Lung (tissue), 17 donors: ENCODE measurements at places on chromosomes 11 and 22. TPM values are rescaled to one million over a fixed set of nuclear protein-coding genes. Genes with fewer than 3 reads are reported as not detected.
A peak's percentile ranks its signal among the peaks of the same experiment; 100 is the strongest.

DNA sequence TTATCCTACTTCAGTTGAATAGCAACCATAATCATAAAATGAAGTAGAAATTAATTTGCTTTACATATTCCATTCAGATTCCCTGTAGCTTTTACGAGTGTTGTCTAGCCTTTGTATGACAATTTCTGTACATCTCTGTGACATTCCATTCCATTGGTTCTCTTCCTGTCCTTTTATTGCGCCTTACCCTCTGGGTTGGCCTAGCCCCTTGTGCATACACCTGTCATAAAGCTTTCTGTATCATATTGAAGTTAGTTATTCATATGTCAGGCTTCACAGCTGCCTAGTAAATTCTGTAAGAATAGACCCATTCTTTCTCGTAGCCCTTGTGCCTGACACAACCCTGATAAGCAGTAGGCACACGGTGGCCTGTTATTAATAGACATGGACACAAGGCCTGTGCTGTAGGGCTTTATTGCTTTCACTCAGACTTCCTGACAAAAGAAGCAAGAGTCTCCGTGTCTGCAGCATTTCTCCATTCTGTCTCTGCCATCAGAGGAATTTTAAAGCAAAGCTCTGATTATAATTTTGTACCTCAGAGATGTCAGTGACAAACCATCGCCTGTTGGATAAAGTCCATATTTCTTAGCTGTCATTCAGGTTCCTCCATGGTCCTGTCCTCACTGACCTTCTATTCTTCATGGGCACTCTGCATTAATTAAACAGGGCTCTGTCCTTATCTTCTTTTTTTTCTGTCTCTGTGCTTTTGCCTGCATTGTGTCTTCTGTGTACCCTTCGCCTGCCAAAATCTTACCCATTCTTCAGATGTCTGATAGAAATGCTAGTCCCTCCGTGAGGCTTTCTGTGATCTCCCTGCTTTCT is 49.4 kb downstream of the BID start:
- H3K4me3 ChIP-seq = no peak overlapping the region
- H3K27ac ChIP-seq = peak overlapping the region; percentile 20
- DNase-seq = no peak
- peaks cover 3% of the 10 kb centered on the region for H3K4me1 ChIP-seq
- H3K36me3 ChIP-seq = peaks cover 6% of the 10 kb centered on the region
- H3K27me3 ChIP-seq = no peaks in the 10 kb centered on the region

DNA sequence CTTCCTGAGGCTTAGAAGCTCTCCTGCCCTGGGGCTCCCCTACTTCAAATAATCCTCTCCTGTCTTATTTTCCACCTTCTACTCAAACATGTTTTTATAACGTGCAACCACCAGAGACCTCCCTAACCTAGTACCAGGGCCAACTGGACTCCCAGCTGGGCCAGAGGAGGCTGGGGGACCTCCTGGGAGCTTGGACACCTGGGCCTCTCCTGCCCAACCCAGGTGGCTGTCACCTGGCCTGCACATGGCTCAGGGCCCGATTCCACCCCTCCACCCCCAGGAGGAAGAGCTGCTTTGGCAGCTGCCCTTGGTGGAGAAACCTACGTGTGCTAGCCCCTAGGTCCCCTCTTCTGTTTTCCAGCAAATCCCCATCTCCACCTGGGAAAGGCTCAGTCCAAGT is 105.2 kb downstream of the ABTB2 start:
- DNase-seq = no peak
- H3K4me1 ChIP-seq = peaks cover 10% of the 10 kb centered on the region
- no peak overlapping the region for H3K27ac ChIP-seq

DNA sequence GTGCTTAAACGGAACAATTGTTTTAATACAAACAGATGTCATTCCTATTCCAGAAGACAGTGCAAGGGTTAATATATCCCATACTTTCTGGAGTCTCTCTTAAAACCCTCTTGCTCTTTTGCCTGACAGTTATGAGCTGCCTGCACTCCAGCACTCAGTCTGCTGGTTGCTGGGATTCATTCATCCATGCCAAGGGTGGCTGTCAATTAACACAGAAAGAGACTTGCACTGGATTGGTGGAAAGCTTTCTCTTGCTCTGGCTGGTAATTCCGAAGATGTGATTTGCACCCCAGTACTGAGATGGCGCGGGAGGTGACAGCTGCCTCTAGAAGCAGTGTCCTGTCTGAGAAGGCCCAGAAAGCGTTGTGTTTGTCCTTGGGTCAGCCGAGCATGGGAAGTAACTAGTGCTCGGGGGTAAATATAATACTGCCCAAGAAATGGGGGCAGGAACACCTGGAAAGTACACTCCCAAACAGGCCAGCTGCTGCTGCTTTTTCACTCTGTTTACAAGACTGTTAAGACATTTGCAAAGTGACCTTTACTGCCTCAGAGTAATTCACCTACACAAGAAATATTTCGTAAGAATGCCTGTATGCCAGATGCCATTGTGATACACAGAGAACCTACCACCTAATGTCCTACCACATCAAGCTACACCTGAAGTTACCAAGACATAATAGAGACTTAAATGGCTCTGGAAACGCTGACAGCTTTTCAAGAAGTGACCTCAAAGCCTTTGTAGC is 20.5 kb downstream of the SCUBE2 start:
- no peaks in the 10 kb centered on the region for H3K4me1 ChIP-seq
- H3K27ac ChIP-seq = no peak overlapping the region
- no peak for DNase-seq
- H3K4me3 ChIP-seq = no peak overlapping the region
- no peaks in the 10 kb centered on the region for H3K36me3 ChIP-seq
- H3K27me3 ChIP-seq = no peaks in the 10 kb centered on the region

- H3K4me1 ChIP-seq = peaks cover under 1% of the 10 kb centered on the region
- no peak overlapping the region for H3K27ac ChIP-seq
- peaks cover 3% of the 10 kb centered on the region for H3K27me3 ChIP-seq
- H3K4me3 ChIP-seq = no peak overlapping the region
- H3K36me3 ChIP-seq = peaks cover 16% of the 10 kb centered on the region
- no peak for DNase-seq
Observed at GRCh38 chr22:17896586-17896985, 122.3 kb upstream of the BID start.

GRCh38 chr11:43556612-43557375 is 123.7 kb upstream of the HSD17B12 start:
- no peak overlapping the region for H3K4me3 ChIP-seq
- H3K27ac ChIP-seq = no peak overlapping the region
- peaks cover 3% of the 10 kb centered on the region for H3K4me1 ChIP-seq

DNA sequence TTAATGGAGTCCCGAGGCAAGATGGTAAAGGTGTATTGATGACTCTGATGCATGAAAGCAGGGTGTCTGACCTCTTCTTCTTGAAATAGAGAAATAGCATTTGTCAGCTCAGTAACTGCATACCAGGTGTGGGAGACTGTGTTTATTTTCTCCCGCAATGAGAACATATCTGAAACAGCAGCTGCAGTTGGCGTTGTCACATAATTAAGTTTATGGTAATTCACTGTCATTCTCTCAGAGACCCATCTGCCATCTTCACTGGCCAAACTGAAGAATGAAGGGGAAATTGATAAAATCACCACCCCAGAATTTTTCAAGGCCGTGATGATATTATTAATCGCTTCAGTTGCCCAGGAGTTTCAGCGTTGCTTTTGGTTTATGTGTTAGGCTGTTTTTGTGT is 20.1 kb upstream of the MCHR1 start:
- no peak overlapping the region for H3K27ac ChIP-seq
- H3K4me1 ChIP-seq = peaks cover 8% of the 10 kb centered on the region
- no peak for DNase-seq
- no peaks in the 10 kb centered on the region for H3K36me3 ChIP-seq
- no peak overlapping the region for H3K4me3 ChIP-seq

DNA sequence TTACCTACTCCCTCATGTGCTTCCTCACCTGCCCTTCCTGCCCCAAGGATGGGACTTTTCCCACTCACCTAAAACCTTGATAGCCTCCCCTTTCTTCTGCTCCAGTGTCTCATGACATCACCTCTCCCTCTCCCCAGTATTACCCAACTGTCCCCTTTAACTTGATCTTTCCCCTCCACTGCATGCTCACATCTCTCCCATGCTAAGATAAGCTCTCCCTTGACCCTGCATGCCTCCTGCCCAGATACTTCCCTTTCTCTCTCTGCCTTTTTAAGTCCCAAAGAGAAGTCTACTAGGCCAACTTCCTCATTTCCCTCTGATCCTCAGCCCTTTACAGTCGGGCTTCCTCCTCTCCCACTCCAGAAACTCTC is 14.8 kb downstream of the CD3E start:
- peaks cover 15% of the 10 kb centered on the region for H3K4me1 ChIP-seq
- no peak overlapping the region for H3K4me3 ChIP-seq
- H3K36me3 ChIP-seq = no peaks in the 10 kb centered on the region
- no peak for DNase-seq

GRCh38 chr22:26534874-26535602 is 22.8 kb upstream of the TFIP11 start:
- H3K4me1 ChIP-seq = no peaks in the 10 kb centered on the region
- H3K27me3 ChIP-seq = no peaks in the 10 kb centered on the region
- H3K4me3 ChIP-seq = no peak overlapping the region
- peaks cover 3% of the 10 kb centered on the region for H3K36me3 ChIP-seq

DNA sequence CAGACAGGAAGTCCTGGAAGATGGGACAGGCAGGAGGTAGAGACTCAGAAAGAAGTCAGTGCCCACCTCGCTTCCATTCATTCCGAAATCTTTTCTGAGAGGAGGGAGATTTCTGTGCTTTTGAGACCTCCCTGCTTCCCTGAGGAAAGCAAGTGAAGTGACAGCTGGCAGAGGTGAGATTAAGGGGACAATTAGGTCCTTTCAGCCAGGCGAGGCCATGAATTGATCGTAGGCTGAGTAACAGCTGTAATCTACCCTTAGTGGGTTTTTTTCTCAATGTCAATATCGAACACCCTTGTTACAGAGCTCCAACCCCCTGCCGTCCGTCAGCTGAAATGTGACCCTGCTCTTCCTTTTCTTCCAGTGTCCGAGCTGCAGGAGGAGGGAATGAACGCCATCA is 96.0 kb downstream of the PARVA start:
- peaks cover 26% of the 10 kb centered on the region for H3K36me3 ChIP-seq
- no peaks in the 10 kb centered on the region for H3K27me3 ChIP-seq
- H3K27ac ChIP-seq = no peak overlapping the region
- peaks cover 20% of the 10 kb centered on the region for H3K4me1 ChIP-seq

- peaks cover 14% of the 10 kb centered on the region for H3K36me3 ChIP-seq
- no peaks in the 10 kb centered on the region for H3K4me1 ChIP-seq
- no peak overlapping the region for H3K27ac ChIP-seq
- H3K4me3 ChIP-seq = no peak overlapping the region
- no peak for DNase-seq
Observed at GRCh38 chr11:66221726-66222236, 46.7 kb upstream of the RAB1B start.

GRCh38 chr11:130653838-130654636 is 205.6 kb downstream of the ADAMTS15 start:
- no peaks in the 10 kb centered on the region for H3K36me3 ChIP-seq
- DNase-seq = peak; percentile 92
- peaks cover 26% of the 10 kb centered on the region for H3K4me1 ChIP-seq
- peak overlapping the region; percentile 92 for H3K27ac ChIP-seq
- H3K27me3 ChIP-seq = no peaks in the 10 kb centered on the region

GRCh38 chr11:15169815-15170551 is 55.3 kb downstream of the INSC start:
- no peak for DNase-seq
- no peaks in the 10 kb centered on the region for H3K4me1 ChIP-seq
- no peaks in the 10 kb centered on the region for H3K27me3 ChIP-seq
- H3K27ac ChIP-seq = no peak overlapping the region
- H3K4me3 ChIP-seq = no peak overlapping the region

GRCh38 chr11:111559800-111560464 is 19.4 kb downstream of the LAYN start:
- H3K4me3 ChIP-seq = no peak overlapping the region
- H3K4me1 ChIP-seq = peaks cover 2% of the 10 kb centered on the region
- no peak overlapping the region for H3K27ac ChIP-seq
- no peaks in the 10 kb centered on the region for H3K27me3 ChIP-seq

DNA sequence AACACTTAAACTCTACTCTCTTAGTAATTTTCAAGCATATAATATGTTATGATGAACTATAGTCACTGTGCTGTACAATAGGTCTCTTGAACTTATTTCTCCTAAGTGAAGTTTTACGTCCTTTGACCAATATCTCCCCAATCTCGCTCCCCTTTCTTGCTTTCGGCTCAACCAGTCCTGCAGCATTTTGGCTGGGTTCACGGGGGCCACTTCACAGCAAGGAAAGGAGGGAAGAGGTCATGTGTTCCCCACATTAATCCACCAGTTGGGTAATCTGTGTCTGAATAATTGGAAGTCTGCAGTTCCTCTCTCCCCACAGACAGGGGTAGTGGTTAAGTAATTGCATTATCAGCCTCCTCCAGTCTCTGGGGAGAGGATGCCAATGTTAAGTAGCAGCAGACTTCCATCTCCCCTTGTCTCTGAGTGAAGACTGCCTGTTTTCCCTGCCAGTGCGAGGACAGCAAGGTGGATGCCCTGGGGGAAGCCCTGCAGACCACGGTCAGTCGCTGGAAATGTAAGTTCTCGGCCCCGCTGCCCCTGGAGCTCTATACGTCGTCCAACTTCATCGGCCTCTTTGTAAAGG is 59.2 kb upstream of the CRTAM start:
- peaks cover 4% of the 10 kb centered on the region for H3K36me3 ChIP-seq
- H3K27ac ChIP-seq = no peak overlapping the region
- no peak for DNase-seq

GRCh38 chr11:128894286-128894681 is 3.1 kb downstream of the KCNJ5 start:
- H3K4me3 ChIP-seq = no peak overlapping the region
- no peak for DNase-seq
- peaks cover 21% of the 10 kb centered on the region for H3K4me1 ChIP-seq

DNA sequence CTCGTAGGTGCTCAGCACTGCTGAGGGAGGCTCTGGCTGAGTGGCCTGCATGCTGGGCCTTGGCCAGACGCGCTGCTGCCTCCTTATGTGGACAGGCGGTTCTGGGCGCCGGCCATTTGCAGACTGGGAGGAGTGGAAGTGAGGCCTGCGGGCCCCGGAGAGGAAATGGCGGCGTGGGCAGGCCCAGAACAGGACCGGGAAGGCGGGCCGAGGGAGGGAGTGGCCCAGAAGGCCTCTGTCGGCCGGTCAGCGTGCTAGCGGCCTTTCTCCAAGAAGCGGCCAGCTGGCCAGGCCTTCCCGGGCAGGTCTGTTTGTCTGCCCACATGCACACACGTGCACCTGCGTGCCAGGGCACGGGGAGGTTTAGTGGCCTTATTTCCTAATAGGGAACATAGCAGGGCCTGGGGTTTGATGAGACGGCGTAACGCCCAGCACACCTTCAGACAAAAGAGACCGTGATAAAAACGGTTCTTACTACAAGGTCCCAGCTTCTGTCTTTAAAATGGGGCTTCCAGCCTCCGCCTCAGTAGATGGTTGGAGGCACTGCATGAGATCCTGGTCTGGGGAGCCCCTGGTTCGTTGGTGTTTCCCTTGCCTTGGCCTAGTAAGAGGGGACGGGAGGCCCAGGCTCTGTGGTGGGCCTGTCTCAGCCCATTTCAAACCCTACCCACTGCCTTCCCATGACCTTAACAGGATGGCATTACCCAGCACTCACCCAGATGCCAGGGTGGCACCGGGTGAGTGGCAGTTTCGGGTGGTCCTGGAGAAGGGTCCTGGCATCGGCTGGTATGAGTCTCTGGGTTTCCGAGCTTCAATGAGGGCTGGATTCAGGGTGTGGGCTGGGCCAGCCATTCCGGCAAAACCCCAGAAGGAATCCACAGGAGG is 65.1 kb upstream of the PPARA start:
- no peaks in the 10 kb centered on the region for H3K27me3 ChIP-seq
- H3K4me3 ChIP-seq = peak overlapping the region; percentile 21
- peaks cover 15% of the 10 kb centered on the region for H3K36me3 ChIP-seq
- peaks cover 60% of the 10 kb centered on the region for H3K4me1 ChIP-seq
- peak overlapping the region; percentile 82 for H3K27ac ChIP-seq

NLRP6 gene
- 2.7 TPM for total RNA-seq

KRTAP5-1 gene
- total RNA-seq = not detected

PEX16 gene
- 34.8 TPM for total RNA-seq

TBX10 gene
- not detected for total RNA-seq

SGSM1 gene
- total RNA-seq = 4.5 TPM

CD3G gene
- 2.7 TPM for total RNA-seq

POU2AF2 gene
- total RNA-seq = not detected

APBB1 gene
- 38.9 TPM for total RNA-seq
